ENCODE measurements at places on chromosomes 3 and 15.

GRCh38 chr3:10845839-10846656 lies 30.0 kb downstream of the SLC6A11 start:
- no peak for DNase-seq

GRCh38 chr3:144491333-144491732 lies 519.7 kb downstream of the DIPK2A start:
- DNase-seq: no peak

GRCh38 chr3:117201901-117202774 lies 492.6 kb downstream of the TUSC7 start:
- DNase-seq: no peak

- no peak for DNase-seq
Measured at GRCh38 chr15:69232765-69233164, 65.9 kb upstream of the PAQR5 start.

- DNase-seq: no peak
Measured at GRCh38 chr3:58792921-58793451, 126.4 kb upstream of the FAM3D start.

DNA sequence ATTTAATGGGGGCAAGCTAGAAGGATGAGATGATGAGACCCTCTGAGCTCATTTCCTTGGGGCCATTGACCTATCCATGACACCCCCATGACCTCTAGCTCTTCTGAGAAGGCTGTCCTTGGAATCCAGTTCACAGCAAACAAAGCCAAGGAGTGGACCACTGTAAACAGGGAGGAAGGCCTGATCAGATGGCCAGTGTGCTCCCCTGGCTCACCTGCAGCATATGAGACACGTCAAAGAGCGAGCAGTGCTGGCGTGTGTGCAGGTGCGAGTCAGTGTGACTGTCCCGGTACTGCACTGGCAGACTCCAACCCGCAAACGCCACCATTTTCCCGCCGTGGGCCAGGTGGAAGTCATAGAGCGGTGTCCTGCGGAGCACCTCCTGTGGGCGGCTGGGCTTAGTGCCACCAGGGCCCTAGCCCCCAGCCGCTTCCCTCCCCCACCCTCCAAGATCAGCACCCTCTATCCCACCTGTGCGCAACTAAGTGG lies 339 bp downstream of the AMT start:
- DNase-seq: no peak

Data from T-cell (primary cell).